ENCODE measurements at places on chromosomes 12 and 14.

DNA sequence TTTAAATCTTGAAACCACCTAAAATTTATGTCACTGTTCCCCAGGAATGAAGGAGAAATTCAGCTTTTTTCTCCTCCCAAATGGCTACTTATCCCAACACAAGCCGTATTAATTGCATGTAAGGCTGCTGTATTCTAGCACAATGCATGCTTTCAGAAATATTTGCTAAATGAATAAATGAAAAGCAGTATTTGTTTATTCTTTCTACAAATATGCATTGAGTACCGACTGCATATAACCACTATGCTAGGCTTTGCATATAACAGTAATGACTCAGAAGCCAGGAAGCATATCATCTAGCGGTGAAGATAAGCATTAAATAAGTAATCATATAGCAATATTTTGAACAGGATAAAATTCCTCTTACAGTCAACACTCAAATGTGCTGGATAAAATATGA, 5.7 kb upstream of the LRR1 start:
- no peak for DNase-seq

- no peak for DNase-seq
These were observed 20.0 kb upstream of the SGPP1 start for GRCh38 chr14:63747846-63748245.

- DNase-seq, result no peak
These were observed 5.8 kb upstream of the FRS2 start for GRCh38 chr12:69464428-69464827.

DNA sequence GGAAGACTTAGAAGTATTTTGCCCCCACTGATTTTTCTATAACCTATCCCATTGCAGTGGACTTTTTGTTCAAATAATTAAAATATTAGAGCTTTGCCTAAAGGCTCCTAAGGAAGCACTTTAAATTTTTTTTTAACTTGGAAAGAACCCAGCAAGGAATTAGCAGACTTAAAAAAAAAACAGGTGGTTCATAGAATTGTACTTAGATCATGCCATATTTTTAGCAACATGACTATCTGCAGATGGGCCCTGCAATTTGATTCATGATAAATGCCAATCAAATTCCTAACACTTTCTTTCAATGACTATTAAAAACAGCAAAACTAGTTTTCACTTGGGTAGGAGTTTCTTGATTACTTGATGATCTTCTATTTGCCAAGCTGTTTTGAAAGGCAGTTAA, 11.5 kb downstream of the ADAMTS20 start:
- DNase-seq, result no peak

- DNase-seq, result no peak
These were observed 14.8 kb downstream of the GUCY2C start for GRCh38 chr12:14681625-14682024.

GRCh38 chr14:89640141-89640540, 223.1 kb upstream of the FOXN3 start:
- no peak for DNase-seq

DNA sequence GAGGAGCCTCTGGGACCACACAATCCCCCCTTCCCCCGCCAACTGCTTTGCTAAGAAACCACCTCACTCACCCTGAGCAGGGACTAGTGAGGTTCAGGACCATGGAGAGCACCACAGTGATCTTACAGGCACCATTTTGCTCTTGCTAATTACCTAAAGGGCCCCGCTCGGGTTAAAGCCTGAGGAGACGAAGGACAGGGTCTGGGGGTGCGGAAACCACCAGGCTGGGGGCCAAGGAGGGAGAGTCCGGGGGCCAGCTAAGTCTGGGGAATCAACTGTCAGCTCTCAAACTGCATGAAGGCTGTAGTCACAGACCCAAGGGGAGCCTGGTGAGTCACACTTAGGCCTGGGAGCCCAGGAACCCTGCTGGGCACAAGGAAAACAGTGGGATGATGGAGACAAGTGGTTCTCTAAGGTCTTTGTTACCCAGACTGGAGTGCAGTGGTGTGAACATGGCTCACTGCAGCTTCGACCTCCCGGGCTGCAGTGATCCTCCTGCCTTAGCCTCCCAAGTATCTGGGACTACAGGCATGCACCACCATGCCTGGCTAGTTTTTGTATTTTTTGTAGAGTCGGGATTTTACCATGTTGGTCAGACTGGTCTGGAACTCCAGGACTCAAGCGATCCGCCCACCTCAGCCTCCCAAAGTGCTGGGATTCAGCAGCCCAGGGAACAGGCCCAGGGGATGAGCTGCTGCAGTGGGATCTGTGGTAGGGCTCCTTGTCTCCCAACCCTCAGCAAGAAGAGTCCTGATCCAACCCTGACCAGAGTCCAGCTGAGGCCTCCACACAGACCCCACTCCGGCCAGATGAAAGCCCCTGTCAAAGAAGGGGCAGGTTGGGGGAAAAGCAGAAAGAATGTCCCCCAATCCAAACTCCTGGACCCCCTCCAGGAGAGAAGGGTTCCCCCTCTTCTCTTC, 98.8 kb downstream of the CALM1 start:
- DNase-seq, result no peak

DNA sequence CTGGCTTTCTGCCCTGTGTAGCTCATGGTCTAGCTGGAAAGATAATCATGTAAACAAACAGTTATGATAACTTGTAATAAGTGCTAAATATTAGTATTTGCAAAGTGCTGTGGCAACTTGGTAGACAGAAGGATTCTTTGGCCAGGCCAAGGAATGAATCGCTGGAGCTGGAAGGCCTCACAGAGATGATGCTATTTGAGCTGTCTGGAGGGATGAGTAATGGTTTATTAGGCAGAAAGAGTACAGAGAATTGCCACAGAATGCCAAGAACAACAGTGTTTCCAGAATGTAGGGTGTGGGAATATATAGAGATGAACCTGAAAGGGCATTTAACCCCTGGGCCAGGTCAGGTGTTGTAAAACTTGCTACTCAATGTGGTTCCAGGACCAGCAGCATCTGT, 27.6 kb downstream of the OTX2 start:
- DNase-seq, result no peak

DNA sequence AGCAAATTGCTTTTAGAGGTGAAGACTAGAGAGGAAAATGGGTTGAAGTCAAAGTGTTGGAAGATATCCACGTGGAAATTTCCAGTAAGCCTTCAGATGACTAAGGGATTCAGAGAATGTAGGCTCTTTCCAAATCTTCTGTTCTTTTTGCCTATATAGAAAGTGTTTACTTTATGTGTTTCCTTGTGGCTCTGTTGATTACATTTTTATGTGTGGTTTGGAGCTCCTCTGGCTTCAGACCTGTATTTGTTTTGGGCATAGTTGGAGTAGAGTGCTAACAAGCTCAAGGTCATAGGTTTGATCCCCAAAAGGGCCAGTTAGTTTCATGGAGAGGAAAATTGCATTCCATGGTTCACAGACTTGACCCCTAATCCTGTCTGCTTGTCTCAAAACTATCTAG, 91.9 kb downstream of the IGF1 start:
- no peak for DNase-seq

DNA sequence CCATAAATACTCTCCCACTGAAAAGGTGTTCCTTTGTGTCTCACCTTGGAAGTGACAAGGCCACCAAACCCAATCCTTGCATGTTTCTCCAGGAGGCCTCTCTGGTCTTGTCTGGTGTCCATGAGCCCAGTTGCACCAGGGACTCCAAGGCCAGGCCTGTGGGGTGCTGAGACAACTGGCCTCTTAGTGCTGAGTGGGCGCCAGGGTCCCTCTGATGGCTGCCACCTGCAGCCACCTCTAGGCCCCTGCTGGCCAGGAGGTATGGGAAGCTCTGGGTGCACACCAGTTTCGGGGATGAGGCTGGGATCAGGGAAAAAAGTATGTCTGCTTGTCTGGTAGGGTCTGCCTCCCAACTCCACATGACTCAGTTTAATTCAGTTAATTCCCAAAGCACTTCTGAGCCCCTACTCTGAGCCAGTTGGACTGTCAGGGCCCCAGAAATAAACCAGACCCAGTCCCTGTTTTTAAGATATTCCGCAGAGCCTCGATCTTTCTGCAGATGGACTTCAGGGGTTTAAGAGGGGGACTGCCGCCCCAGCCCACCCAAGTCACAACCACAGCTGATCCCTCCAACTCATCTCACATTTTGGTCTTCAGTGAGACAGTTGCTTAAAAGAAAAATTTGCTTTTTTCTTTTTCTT, 15.0 kb upstream of the FAM181A start:
- no peak for DNase-seq

DNA sequence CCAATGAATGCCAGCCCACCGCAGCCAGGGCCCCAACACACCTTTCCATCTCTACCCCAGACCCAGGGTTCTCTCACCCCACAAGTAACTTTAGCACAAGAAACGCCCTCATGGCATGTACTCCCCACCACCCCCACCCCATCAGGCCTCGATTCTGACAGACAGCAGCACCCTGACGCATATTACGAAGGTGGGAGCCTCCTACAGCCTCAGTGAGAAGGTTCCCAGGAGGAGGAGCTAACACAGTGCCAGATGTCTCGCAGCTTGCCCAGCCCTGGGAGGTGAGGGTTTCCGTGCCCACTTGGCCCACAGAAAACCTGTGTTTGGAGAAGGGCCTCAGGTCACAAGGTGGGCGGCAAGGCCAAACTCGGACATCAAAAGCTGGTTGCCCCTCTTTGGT, 32.4 kb downstream of the CCDC88C start:
- no peak for DNase-seq

- DNase-seq, result no peak
These were observed 748.8 kb downstream of the C12orf50 start for GRCh38 chr12:87280356-87280755.

DNA sequence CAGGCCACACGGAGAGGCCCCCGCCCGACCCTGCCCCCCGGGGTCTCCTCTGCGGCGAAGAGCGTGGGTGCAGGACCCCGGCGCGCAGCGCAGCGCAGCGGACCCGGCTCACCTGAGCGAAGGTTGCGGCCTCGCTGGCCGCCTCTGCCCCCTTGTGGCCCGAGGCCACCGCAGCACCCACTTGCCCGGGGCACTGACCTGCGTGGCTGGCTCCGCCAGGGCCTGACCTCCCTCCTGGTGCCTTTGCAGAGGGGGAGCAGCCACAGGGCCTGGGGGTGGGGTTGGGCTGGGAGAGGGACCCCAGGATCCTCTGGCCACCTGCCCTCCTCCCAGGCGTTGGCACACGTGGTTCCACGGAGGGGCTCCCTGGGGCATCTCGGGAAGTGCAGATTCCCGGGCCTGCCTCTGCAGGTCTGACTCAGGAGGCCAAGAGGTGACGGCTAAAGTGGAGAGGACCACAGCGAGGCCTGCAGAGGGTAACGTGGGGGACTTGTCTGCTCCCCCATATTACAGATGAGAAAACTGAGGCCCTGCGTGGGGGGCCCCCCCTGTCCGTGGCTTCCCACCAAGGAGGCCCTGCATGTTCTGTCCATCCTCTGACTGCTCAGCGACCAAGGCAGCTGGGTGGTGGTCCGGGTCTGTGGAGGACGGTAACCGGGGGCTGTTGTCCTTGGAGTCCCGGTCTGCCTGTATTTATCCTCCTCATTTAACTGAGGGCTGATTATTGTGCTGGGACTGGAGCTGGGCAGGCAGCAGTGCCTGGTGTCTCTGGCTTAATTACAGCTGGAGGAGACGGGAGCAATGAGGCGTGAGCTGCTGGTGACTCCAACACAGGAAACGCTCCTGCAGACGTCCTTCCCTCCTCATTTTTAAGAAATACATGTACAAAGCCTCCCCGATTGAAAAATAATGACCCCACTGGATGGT, 67.9 kb upstream of the BEGAIN start:
- DNase-seq, result peak; percentile 29

- no peak for DNase-seq
These were observed 38.4 kb downstream of the ACTN1 start for GRCh38 chr14:68940614-68941185.

GRCh38 chr14:68718023-68718990, 74.6 kb downstream of the ZFP36L1 start:
- no peak for DNase-seq

DNA sequence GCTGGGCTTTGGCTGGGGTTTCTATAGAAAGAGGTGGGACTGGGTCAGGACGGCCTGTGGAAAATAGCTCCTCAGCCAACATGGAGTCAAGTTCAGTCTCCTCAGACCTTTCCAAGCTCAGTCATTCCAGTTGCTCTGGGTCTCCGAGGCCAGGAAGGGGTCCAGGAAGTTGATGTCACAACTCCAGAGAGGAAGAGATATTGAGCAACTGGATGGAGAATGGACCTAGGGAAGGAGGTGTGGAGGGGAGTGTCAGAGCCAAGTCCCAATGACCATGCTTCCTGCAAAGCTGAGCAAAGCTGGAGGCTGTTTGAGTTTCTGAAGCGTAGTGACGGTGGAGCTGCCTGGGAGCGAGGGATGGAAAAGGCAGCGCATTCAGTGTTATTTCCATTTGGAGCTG, 86.1 kb downstream of the SLC24A4 start:
- DNase-seq, result no peak

GRCh38 chr12:14802247-14802646, 1.0 kb downstream of the WBP11 start:
- DNase-seq, result no peak

GRCh38 chr12:116138364-116138763, 139.1 kb downstream of the MED13L start:
- DNase-seq, result no peak

- DNase-seq, result no peak
These were observed 2.2 kb upstream of the PTGDR start for GRCh38 chr14:52265253-52265652.

GRCh38 chr14:101986953-101987352, 22.6 kb downstream of the DYNC1H1 start:
- no peak for DNase-seq

GRCh38 chr14:68695326-68695768, 97.5 kb downstream of the ZFP36L1 start:
- DNase-seq, result no peak

DNA sequence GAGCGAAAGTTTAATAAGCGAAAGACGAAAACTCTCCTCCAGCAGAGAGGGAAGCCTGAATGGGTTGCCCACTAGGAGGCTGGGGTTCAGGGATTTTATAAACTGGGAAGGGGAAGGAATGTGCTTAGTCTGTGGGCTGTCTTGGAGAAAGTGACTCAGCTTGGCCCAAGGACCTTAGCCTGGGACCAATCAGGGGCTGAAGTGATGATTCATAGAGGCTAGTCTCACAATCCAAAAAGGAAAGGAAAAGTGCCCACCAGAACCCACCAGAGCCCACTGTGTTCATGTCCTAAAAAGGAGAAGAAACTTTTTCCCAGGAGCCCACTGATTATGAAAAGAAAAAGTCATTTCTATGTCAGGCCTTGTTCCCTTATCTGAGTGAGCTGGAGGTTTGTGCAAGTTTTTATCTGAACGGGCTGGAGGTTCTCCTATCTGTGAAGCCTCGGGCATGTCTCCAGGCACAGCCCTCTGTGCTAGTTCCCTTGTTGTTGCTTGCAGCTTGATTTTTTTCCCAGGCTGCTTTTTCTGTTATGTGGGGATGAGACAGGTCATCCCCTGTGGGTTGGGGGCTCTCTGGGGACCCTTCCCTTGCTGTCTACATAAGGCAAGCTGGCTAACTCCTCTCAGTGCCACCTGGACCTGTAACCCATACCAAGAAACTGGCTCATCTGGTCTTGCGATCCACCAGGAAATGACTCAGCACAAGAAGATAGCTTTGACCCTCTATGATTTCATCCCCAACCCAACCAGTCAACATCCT, 8.3 kb upstream of the GOLGA5 start:
- no peak for DNase-seq
